ENCODE measurements at places on chromosomes 7 and 10.

GRCh38 chr7:41910940-41911600, 208.2 kb upstream of the INHBA start:
- no peak for DNase-seq

DNA sequence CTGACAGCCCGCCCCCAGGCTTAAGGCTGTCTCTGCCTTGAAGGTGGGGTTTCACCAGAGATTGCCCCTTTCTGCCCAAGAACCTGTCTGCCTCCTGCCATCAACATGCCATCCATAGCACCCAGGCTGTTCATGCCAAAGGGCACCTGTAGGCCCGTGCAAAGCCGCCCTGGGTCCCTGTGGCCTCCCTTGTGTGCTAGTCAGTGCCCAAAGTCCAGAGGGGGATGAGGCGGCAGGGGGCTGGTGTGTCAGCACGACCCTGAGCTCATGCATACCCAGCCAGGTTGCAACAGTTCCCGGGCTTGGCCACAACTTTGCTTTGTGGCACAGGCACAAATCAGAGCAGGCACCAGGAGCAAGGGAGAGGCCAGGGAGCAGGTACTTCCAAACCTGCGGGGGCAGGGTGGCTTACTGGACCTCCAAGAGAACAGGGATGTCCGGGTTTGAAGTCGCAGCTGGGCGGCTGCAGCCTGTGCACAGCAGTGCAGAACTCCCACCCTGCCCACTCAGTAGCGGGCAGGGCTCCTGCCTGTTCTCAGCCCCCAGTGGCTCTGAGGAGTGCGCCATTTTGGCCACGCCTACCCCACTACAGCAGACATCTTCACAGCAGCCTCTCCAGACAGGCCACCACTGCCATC, 671.1 kb upstream of the GRM3 start:
- DNase-seq, result no peak

- DNase-seq, result no peak
Measured at GRCh38 chr7:18076461-18076860, 48.8 kb upstream of the PRPS1L1 start.

GRCh38 chr7:100044718-100045117, 4.9 kb upstream of the ZSCAN21 start:
- no peak for DNase-seq

DNA sequence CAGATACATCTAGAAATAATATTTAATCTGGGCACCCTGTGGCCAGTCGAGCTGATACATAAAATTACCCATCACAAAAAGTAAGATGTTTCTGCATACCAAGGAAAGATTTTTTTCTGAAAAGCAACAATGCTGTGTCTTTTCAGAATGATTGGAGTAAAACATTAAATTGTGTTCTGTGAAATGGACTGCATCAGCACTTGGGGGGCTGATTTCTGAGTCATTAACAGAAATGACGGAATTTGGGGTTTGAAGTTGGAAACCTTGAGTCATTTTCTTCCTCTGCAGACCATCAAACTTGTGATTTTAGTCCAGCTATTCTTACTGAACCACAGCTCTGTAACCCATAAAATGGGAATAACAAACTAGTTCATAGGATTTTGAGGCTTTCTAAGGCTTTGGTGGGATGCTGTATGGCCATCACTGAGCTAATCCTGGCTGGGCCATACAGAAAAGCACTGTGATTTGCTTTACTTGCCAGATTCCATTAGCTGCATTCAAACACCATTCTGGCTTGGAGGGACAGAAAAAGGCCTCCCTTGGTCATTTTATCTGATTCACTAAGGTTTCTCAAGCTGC, 739.4 kb upstream of the IGFBP3 start:
- DNase-seq, result no peak

GRCh38 chr7:151053096-151053495, 4.6 kb downstream of the CDK5 start:
- DNase-seq, result no peak

DNA sequence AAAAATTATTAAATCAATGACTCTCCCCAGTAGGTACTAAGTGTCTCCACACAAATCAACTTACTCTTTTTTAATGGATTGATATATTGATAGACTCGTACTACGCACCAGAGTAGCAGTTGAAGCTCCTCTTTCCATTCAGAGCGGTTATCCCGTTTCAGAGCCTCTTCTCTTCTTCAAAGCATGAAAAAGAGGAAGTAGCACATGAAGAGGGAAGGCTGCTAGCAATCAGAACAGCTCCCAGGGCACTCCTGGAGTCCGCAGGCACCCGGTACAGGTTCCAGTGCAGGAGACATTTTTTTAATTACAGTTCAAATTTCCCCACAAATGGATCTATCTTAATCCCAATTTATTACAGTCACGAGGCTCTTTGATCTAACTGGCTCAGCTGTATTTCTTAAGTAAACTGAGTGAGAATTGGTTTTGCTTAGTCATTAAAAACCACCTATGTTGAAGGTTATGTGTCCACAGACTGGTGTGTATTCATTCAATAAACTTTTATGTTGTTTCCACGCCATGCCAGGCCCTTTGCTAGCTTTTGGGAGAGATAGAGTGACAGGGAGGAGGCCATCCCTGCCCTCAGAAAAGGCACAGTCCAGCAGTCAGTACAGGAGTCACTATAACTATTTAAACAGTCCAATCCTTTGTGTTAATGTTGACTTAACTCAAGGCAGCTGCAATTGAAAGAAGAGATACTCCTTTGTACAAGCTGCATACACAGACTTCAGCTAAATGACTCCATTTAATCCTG, 32.1 kb upstream of the CALN1 start:
- DNase-seq, result no peak

DNA sequence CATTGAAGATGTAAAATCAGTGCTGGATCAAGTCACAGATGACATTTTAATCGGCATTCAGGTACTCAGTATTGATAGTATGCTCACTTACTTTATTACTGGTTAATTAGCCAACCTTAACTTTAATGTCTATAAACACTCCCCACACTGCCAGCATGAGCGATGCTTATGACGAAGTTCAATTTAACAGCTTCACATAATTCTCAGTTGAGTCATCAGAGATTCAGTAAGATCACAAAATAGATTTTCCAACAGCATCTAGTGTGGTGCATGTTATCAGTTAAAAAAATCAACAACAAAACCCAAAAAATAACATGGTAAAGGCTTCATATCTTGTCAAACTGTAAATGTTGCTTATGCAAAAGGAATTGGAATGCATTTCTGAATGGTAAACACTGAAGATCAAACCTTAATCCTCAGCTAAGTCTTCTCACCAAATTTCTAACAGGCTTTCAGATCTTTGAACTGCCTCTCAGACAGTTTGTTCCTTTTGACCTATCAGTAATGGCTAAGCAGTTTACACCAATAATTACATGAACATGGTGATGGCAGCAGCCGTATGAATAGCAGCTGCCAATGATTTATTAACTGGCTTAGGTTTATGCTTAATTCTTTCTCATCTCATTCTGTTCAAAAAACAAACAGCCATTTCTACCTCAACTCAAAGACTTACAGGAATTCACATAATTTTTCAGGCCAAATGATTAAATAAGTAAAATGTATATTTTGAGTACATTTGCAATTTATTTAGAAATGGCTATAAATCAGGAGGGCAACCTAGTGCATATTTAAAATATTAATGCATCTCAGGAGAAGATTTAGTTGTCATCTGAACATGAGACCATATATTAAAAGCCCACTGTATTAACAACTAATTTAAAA, 98.5 kb downstream of the CABCOCO1 start:
- no peak for DNase-seq

DNA sequence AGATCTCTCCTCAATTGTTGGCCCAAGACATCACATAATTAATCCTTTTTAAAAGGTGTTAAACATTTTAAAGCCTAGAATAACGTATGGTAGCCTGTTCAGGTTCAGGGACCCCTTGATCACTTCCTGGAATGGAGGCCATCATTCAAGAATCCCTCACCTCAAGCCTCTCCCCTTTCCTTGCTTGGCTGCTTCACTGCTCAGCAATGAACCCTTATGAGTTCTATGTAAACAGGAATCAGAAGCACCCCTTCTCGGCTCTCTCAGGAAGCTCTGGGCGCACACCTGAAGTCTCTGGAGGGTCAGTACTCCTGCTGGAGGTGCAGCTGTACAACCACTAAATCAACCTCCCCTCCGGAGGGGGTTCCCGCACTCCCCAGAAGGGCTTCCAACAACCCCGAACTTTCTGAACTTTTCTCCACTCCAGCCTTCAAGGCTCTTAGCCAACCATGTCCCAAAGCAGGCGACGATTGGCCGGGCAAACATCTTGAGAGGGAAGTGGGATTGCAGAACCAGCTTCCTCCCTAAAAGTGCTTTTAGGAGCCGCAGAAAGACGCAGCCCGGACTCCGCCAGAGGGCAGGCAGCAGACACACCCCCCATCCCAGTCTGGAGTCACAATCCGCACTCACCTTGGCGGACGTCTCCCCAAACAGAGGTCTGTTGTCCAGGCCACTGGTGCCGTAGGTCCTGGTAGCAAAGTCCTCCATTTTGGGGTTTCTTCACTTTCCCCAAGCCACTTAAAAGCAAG, 562 bp downstream of the TMEM243 start:
- no peak for DNase-seq

DNA sequence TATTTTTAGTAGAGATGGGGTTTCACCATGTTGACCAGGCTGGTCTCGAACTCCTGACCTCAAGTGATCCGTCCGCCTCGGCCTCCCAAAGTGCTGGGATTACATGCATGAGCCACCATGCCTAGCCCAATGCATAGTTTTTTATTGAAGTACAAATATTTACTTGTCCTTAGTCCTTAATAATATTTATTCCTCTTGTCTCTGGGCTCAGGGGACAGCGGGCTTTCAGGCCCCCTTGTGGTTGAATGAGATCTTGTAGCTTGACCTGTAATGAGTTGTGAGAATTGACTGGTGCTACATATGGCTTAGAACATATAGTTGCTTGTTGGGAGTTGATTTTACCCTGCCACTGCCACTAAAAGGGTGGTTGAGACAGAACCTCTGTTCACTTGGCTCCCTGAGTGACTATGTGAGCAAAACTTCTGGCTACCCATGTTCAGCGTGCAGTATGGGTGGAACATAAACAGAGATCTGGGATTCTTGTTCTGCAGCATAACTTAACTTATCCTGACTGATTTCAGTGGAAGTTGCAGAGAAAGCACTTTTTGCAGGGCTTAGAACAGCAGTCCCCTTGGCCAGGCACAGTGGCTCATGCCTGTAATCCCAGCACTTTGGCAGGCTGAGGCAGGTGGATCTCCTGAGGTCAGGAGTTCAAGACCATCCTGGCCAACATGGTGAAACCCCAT, 14.9 kb downstream of the CCL26 start:
- no peak for DNase-seq

DNA sequence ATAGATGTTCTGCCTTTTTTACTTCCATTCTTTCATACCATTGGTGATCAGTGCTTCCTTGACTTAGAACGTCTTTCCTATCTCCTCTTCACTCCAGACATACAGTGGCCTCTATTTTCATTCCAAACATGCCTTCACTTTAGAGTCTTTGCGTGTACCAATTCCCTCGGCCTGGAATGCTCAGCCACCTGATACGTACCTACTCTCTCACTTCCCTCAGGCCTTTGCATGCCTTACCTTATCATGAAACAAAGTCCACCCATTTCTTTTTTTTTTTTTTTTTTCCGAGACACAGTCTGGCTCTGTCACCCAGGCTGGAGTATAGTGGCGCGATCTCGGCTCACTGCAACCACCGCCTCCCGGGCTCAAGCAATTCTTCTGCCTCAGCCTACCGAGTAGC, 2.2 kb upstream of the CCNJ start:
- DNase-seq, result no peak

DNA sequence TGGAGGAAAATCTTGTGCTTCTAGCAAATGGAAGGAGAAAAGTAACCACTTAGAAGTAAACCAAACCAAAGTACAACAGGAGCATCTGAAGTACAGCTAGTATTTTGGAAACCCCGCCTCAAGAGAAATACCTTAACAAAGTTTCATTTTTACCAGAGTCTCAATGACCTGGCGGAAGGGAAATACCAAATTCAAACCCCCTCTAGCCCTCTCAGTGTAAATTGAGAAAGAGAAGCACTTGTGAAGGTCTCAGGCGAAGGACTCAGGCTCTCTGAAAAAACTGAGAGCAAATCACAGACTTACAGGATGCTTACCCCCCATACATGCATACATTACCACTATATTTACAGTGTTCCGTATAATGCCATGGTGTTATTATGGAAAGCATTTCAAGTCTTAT, 70.1 kb downstream of the ZPBP start:
- no peak for DNase-seq

DNA sequence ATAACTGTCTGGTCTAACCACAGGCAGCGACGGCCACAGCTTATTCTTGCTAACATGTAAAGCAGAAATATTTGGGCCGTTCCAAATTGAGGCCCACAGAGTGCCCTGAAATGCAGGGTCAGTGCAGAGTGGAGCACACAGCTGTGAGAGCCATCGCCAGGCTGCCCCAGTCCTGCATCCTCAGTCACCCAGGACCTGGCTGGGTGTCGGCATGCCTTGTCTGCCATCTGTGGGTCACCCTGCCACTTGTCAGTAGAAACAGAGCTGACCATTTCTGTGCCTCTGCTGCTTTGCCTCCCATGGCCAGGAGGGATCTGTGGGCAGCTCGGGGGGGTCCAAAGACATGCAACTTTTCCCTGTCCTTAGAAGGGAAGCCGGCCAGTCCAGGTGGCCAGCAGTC, 57.3 kb upstream of the BTBD16 start:
- no peak for DNase-seq

DNA sequence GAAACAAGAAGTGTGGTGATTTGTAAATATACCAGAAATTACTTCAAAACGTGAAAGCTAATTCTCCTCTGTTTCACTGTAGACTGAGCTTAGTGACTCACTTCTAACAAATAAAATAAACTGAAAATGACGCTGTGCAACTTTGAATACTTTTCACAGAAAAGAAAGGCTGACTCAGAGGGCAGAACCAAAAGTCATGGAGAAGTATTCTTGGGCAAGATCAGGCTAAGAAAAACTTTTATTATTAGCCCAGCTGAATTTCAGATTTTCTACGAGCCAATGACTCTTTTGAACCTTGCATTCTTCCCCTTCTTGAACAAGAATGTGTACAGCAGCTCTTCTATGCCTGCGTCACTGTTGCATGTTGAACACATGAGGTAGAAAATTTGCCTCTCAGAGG, 527.3 kb upstream of the GHITM start:
- no peak for DNase-seq

DNA sequence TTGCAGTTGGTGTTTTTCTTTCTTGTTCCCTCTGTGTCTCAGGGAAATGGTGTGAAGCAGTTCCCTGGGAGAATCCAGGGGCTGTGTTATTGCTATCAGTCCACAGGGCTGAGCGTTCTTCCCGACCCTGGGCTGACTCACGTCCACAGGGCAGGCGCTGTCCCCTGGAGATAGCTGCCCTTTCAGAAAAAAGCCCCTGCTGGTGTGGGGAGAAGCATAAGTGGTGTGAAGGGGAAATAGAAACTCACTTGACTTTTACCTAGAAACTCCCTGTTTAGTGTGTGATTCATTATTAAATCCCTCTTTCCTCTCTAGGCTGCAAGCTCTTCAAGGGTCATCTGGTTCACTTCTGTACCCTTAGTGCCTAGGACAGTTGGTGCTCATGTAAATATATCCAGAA, 63.3 kb upstream of the SMNDC1 start:
- DNase-seq, result no peak

- DNase-seq, result no peak
Measured at GRCh38 chr10:70441895-70442309, 421 bp upstream of the NODAL start.
